ENCODE measurements at places on chromosomes 1 and 21. TPM values are rescaled to one million over a fixed set of nuclear protein-coding genes. Genes with fewer than 3 reads are reported as not detected.

MTARC1 gene
- 1.5 TPM for total RNA-seq

TXNIP gene
- total RNA-seq, result 177 TPM

OLIG2 gene
- 17.2 TPM for total RNA-seq

DNA sequence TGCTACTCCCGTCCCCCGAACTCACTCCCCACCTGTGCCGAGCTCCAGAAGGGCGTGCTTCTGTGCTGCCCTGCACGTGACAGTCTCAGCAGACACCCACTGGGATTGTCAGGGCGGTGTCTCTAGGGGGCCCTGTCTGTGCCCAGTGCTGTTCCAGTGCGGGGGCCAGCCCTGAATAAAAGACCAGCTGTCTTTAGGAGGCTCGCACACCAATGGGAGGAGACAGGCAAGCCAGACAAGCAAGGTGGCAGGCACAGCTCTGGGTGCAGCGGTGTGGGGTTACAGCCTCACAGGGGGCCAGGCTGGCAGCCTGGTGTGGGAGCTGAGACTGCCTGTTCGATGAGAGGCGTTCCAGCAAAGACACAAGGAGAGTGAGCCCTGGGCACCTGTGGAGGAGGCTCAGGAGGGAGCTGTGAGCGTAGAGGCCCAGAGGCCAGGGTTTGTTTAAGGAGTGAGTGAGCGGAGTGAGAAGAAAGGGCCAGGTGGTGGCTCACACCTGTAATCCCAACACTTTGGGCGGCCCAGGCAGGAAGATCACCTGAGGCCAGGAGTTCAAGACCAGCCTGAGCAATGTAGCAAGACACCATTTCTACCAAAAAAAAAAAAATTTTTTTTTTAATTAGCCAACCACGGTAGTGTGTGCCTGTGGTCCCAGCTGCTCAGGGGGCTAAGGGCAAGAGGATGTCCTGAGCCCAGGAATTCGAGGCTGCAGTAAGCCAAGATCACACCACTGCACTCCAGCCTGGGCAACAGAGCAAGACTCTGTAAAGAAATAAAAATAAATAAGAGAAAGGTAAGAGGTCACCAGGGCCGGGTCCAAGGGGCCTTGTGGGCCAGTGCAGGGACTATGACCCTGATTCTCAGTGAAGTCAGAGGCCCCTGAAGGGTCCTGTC is 48.2 kb upstream of the ARHGEF16 start:
- no peaks in the 10 kb centered on the region for H3K36me3 ChIP-seq
- DNase-seq, result no peak
- H3K4me3 ChIP-seq, result no peak overlapping the region
- peaks cover 9% of the 10 kb centered on the region for H3K4me1 ChIP-seq
- H3K27ac ChIP-seq, result no peak overlapping the region

- no peak overlapping the region for H3K27ac ChIP-seq
- H3K4me3 ChIP-seq, result no peak overlapping the region
- no peak for DNase-seq
- no peaks in the 10 kb centered on the region for H3K27me3 ChIP-seq
- no peaks in the 10 kb centered on the region for H3K36me3 ChIP-seq
Observed at GRCh38 chr21:32484706-32485380, 72.3 kb downstream of the EVA1C start.

All from SJCRH30 (cell line).